ENCODE measurements at places on chromosomes 4 and X.

DNA sequence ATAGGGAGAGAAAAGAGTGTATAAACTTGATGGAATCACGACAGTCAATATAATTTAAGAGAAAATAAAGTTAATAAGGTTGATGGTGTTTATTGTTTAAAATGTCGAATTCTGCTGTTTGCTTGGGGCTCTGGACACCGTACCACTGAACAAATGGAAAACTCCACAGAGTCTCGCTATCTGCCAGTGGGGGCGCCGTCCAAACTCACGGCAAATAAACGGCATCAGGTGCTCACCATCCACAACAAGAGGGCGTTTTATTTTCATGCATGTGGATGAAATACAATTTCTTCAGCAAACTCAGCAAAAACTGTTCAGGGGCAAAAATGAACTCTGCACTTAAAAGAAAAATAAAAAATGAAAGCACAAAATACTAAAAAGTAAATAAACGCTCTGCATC lies 46.6 kb upstream of the FAM47C start:
- H3K36me3 ChIP-seq, result no peaks in the 10 kb centered on the region
- H3K27ac ChIP-seq, result no peak overlapping the region
- H3K27me3 ChIP-seq, result no peaks in the 10 kb centered on the region
- H3K4me1 ChIP-seq, result no peaks in the 10 kb centered on the region
- no peak overlapping the region for H3K4me3 ChIP-seq

- H3K4me3 ChIP-seq, result peak overlapping the region; percentile 77
- no peaks in the 10 kb centered on the region for H3K36me3 ChIP-seq
- no peak for DNase-seq
- no peaks in the 10 kb centered on the region for H3K27me3 ChIP-seq
- no peaks in the 10 kb centered on the region for H3K4me1 ChIP-seq
- H3K27ac ChIP-seq, result peak overlapping the region; percentile 79
Observed at GRCh38 chrX:24025741-24026403, 1.1 kb downstream of the KLHL15 start.

DNA sequence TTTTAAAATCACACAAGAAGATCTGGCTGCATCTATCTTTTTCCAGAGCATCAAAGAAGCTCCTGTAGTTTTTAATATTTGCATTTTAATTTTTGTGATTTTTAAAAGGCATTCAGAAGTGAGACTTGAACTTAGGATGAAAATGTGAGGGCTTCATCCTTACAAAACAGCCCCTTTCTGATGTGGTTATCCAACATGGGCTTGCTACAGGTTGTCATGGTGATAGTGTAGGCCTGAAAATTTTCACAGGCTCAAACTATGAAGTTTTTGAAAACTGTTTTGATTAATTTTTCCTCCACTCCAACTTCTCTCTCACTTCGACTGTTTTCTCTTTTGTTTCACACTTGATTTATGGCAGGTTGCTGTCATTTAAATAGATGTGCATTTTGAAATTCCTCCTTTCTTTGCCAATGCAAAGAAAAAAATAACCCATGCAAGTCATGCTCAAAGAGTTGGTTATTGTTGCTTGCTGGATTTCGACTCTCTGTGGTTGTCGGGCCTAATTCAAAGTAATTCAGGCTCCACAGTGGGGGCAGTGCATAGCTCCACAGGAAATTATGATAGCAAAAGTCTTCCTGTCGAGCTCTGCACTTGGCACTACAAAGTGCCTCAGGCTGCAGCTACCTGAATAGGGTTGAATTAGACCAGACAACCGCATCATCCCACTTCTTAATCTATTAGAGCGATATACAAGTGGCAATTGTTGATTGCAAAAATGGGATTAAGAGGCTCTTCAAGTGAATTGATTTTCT lies 201.0 kb upstream of the GPR101 start:
- no peaks in the 10 kb centered on the region for H3K27me3 ChIP-seq
- H3K27ac ChIP-seq, result no peak overlapping the region
- H3K36me3 ChIP-seq, result no peaks in the 10 kb centered on the region
- no peak for DNase-seq
- no peak overlapping the region for H3K4me3 ChIP-seq

GRCh38 chr4:120672558-120673147 lies 249.9 kb downstream of the PRDM5 start:
- H3K4me1 ChIP-seq, result no peaks in the 10 kb centered on the region
- H3K36me3 ChIP-seq, result no peaks in the 10 kb centered on the region
- H3K27ac ChIP-seq, result no peak overlapping the region
- no peak for DNase-seq
- H3K4me3 ChIP-seq, result no peak overlapping the region
- H3K27me3 ChIP-seq, result no peaks in the 10 kb centered on the region

- no peak for DNase-seq
- H3K36me3 ChIP-seq, result no peaks in the 10 kb centered on the region
- H3K27ac ChIP-seq, result no peak overlapping the region
- H3K4me3 ChIP-seq, result no peak overlapping the region
- no peaks in the 10 kb centered on the region for H3K4me1 ChIP-seq
Observed at GRCh38 chr4:19438233-19438632, 813.5 kb upstream of the SLIT2 start.

GRCh38 chrX:19827088-19827487 lies 60.3 kb downstream of the SH3KBP1 start:
- no peak overlapping the region for H3K27ac ChIP-seq
- H3K27me3 ChIP-seq, result no peaks in the 10 kb centered on the region
- no peaks in the 10 kb centered on the region for H3K4me1 ChIP-seq
- DNase-seq, result no peak

DNA sequence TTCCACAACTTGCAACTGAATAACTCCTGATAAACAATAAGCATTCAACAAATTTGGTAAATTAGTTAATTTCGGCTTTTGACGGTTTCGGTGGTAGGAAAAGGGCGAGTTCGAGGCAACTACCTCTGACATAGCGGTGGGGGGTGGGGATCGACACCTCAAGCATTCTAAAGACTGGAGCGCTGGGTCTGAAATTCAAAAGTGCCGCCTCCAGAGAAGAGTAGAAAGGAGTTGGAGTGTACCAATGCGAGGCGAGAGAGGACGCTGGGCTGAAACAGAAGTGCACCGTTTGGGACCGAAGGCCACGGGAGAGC lies 725 bp downstream of the SMC1A start:
- no peaks in the 10 kb centered on the region for H3K27me3 ChIP-seq
- H3K36me3 ChIP-seq, result no peaks in the 10 kb centered on the region
- H3K4me3 ChIP-seq, result peak overlapping the region; percentile 71
- H3K4me1 ChIP-seq, result peaks cover 22% of the 10 kb centered on the region
- DNase-seq, result no peak
- peak overlapping the region; percentile 93 for H3K27ac ChIP-seq

DNA sequence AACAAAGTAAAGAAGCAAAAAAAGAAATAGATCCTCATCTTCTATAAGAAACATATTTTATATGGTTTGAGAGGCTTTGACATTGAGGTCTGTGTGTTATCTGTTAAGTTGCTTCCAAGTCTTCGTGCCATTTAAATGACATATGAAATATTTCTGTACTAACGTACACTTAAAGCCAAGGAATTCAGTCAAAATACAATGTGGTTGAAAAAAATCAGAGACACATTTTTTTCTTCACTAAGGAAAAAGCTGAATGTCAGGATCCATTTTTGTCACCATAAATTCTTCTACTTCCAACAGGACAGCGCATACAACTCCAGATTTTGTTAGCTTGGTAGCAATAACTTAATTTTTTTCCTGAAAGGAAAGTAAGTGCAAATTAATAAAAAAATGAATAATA lies 168.5 kb downstream of the FAT4 start:
- no peaks in the 10 kb centered on the region for H3K36me3 ChIP-seq
- H3K4me3 ChIP-seq, result no peak overlapping the region
- no peaks in the 10 kb centered on the region for H3K27me3 ChIP-seq
- H3K4me1 ChIP-seq, result no peaks in the 10 kb centered on the region
- DNase-seq, result no peak
- no peak overlapping the region for H3K27ac ChIP-seq

- H3K4me1 ChIP-seq, result no peaks in the 10 kb centered on the region
- H3K4me3 ChIP-seq, result no peak overlapping the region
- DNase-seq, result no peak
- H3K27ac ChIP-seq, result no peak overlapping the region
- no peaks in the 10 kb centered on the region for H3K36me3 ChIP-seq
Observed at GRCh38 chr4:2093265-2093664, 34.1 kb downstream of the NAT8L start.

DNA sequence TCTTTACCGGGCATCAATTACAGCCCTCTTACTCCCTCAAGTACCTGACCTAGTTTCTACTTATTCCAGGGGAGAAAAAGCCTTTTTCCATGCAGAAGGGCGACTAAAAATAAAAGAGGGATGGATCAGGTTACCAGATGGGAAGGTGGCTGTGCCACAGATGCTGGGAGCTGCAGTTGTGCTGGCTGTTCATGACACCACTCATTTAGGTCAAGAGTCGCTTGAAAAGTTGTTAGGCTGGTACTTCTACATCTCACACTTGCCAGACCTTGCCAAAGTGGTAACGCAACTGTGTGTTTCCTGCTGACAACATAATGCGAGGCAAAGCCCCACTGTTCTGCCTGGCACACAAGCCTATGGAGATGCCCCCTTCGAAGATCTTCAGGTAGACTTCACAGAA lies 148.4 kb upstream of the FGF16 start:
- no peak for DNase-seq
- no peak overlapping the region for H3K27ac ChIP-seq
- H3K4me3 ChIP-seq, result no peak overlapping the region

- no peaks in the 10 kb centered on the region for H3K27me3 ChIP-seq
- no peaks in the 10 kb centered on the region for H3K36me3 ChIP-seq
- no peak for DNase-seq
- peaks cover 10% of the 10 kb centered on the region for H3K4me1 ChIP-seq
Observed at GRCh38 chr4:18022572-18023050, 1.1 kb upstream of the LCORL start.

DNA sequence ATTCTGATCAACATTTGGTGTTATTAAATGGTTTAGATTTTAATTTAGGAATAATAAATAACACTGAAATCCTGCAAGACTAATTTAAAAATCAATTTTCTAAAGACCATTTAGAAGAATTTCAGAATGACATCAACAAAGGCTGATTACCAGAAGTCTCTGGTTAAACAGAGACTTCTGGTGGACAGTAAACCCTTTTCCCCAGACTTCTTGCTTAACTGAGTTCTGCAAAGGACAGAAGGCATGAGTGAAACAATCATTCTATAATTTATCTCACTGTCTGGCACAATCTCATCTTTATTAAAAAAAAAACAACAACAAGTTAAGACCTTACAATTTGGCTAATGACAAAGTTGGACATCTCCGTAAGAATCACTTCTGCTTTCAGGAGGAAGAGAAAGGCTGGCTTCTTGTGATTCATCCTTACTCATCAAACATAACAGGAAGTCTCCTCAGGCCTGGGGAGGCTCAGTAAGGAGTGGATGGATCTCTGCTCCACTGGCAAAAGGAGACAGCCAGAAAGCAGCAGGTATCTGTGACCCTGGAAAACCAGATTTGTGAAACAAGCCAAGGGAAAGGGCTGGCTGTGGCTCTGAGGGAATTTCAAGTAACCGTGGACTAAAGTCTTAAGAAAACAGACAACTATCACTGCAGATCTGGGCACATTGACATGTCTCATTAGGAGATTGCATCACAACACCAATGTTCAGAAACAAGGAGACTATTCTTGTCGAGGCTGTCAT lies 908 bp upstream of the TLR6 start:
- no peaks in the 10 kb centered on the region for H3K36me3 ChIP-seq
- DNase-seq, result no peak
- H3K4me1 ChIP-seq, result no peaks in the 10 kb centered on the region
- peak overlapping the region; percentile 60 for H3K27ac ChIP-seq
- H3K4me3 ChIP-seq, result no peak overlapping the region

GRCh38 chr4:120004054-120004453 lies 62.6 kb downstream of the MAD2L1 start:
- no peak overlapping the region for H3K4me3 ChIP-seq
- H3K36me3 ChIP-seq, result no peaks in the 10 kb centered on the region
- H3K4me1 ChIP-seq, result no peaks in the 10 kb centered on the region
- H3K27ac ChIP-seq, result no peak overlapping the region

DNA sequence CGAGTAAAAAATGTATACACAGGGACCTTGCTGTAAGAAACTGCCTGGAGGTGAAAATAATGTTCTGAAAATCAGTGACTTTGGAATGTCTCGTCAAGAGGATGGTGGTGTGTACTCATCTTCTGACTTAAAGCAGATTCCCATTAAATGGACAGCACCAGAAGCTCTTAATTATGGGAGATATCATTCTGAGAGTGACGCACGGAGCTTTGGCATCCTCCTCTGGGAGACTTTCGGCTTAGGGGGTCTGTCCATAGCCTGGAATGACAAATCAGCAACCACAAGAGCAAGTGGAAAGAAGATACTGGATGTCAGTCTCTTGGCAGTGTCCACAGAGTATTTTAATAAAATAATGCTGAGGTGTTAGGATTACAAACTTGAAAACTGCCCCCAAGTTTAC lies 129.4 kb downstream of the THOC2 start:
- H3K27ac ChIP-seq, result no peak overlapping the region
- H3K4me3 ChIP-seq, result no peak overlapping the region
- no peak for DNase-seq
- no peaks in the 10 kb centered on the region for H3K36me3 ChIP-seq

DNA sequence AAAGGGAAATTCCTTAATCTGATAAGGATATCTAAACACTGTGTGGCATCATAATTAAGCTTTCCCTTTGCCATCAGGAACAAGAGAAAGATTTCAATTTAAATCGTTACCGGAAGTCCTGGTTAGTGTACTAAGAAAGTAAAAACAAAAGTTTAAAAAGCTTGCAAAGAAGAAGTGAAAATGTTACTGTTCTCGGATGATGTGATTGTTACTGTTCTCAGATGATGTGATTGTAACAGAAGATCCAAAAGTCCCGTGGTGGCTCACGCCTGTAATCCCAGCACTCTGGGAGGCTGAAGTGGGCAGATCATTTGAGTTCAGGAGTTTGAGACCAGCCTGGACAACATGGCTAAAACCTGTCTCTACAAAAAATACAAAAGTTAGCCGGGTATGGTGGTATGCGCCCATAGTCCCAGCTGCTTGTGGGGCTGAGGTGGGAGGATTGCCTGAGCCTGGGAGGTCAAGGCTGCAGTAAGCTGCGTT lies 62.5 kb downstream of the RGS12 start:
- H3K27me3 ChIP-seq, result no peaks in the 10 kb centered on the region
- H3K4me1 ChIP-seq, result peaks cover 7% of the 10 kb centered on the region
- no peak overlapping the region for H3K27ac ChIP-seq
- DNase-seq, result no peak

DNA sequence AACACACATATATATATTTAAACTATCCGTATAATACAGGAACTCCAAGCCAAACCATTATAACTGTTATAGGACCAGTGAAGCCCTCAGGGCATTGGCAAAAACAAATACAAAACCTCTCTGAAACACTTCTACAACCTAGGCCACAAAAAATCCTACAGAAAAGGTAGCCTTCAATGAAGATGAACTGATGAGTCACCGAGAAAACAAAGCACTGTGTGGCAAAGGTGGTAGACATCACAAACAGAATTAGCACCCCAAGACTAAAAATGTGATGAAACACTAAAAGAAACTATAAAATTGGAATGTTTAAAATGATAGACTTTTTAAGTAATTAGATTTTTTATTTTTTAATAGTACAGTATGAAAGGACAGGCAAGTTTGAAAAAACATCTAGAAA lies 5.5 kb upstream of the HSPA4L start:
- H3K27me3 ChIP-seq, result no peaks in the 10 kb centered on the region
- no peak overlapping the region for H3K27ac ChIP-seq
- DNase-seq, result no peak
- H3K4me1 ChIP-seq, result no peaks in the 10 kb centered on the region
- no peak overlapping the region for H3K4me3 ChIP-seq

GRCh38 chr4:110544594-110544993 lies 68.6 kb downstream of the ENPEP start:
- H3K4me3 ChIP-seq, result no peak overlapping the region
- no peak overlapping the region for H3K27ac ChIP-seq
- no peaks in the 10 kb centered on the region for H3K27me3 ChIP-seq
- DNase-seq, result no peak

- no peak for DNase-seq
- H3K27ac ChIP-seq, result no peak overlapping the region
- no peaks in the 10 kb centered on the region for H3K27me3 ChIP-seq
- peaks cover 12% of the 10 kb centered on the region for H3K4me1 ChIP-seq
- no peaks in the 10 kb centered on the region for H3K36me3 ChIP-seq
- H3K4me3 ChIP-seq, result no peak overlapping the region
Observed at GRCh38 chr4:81673961-81674360, 202.3 kb upstream of the RASGEF1B start.

Data from vagina (tissue), 2 donors.